ENCODE measurements at places on chromosomes 5 and 9.

GRCh38 chr9:116959809-116960208, 272.7 kb downstream of the TRIM32 start:
- DNase-seq, result peak; percentile 4

DNA sequence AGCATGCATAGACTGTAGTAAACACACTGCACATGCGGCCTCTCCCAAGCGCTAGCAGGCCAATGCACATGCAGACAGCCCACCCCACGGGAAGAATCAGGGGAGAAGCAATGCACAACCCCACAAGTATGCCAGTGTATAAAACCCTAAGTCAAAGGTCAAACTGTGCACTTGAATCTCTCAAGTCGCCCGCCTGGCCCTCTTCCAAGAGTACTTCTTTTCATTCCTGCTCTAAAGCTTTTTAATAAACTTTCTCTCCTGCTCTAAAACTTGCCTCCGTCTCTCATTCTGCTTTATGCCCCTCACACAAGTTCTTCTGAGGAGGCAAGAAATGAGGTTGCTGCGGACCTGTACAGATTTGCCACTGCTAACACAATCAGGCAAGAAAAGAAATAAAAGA, 50.4 kb downstream of the PTPDC1 start:
- no peak for DNase-seq

GRCh38 chr5:77266291-77266690, 55.8 kb downstream of the PDE8B start:
- no peak for DNase-seq

GRCh38 chr5:112366987-112367386, 52.1 kb downstream of the EPB41L4A start:
- no peak for DNase-seq
